ENCODE measurements at places on chromosomes 6 and 20.

GRCh38 chr6:113936093-113936934 is 34.6 kb downstream of the HDAC2 start:
- DNase-seq, result peak; percentile 61

DNA sequence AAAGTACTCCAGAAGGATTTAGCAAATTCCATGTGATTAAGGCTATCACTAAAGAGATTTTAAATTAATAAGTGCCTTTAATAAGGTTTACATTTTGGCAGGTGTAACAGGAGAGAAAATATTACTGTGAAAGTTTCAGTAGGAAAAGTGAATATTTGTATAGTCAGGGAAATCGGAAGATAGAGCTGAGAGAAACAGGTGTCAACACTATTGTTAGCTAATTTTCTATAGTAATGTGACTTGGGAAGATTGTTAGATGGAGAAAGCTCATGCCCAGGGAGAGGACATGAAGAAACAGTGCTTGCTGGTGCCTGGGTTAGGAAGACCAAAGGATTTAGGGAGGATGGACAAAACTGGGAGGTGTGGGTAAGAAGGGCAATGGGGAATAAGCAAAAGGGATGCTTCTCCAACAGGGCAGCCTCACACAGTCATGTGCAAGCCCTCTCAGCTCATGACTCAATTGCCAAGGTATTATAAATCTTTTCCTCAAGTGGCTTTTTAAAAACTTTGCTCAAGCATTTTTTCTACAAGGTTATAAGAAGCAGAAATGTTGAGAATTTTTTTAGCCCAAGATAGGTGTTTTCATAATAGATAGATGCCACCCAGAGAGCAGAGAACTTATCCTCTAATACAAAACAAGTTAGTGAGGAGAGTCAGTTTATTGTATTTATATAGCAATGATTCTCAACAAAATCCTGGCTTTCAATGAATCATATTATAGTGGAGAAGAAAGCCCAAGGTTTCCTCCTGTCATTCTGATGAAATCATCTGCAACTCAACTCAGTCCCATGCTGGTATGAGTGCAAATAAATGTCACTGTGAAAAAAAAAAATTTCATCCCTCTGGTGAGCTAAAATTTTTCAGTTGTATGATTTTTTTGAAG is 325.2 kb upstream of the NT5E start:
- DNase-seq, result no peak

DNA sequence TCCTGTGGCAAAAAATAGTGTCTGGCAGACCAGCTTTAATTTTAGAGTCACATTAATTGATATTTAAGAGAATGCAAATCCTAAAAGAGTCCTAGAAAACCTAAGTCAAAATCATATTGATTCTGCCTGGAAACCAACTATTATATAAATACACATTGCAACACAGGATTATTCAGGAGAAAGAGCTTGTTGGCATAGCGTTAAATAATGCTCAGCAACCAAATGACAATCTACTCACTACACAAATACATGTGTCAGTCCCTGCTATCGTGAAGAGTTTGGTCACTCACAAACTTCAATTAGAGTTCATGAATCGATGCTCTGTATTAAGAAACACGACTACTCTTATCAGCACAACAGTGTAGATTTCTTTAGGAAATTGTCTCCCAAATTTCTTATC is 54.2 kb downstream of the CGA start:
- no peak for DNase-seq

DNA sequence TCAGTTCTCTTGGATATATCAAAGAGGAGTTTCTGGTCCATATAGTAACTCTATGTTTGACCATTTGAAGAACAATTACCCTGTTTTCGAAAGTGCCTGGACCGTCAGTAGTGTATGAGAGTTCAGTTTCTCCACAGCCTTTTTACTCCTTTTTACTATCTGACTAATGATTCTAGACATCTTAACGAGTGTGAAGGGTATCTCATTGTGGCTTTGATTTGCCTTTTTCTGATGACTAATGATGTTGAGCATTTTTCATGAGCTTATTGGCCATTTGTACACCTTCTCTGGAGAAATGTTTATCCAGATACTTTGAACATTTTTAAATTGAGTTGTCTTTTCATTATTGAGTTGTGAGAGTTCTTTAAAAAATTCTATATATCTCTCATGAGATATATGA is 114.9 kb upstream of the ATXN1 start:
- no peak for DNase-seq

- DNase-seq, result no peak
Measured at GRCh38 chr6:134564705-134565104, 246.8 kb upstream of the SGK1 start.

GRCh38 chr6:36029464-36029863 is 1.9 kb downstream of the MAPK14 start:
- peak; percentile 18 for DNase-seq

GRCh38 chr6:148509800-148510581 is 167.4 kb downstream of the SASH1 start:
- DNase-seq, result peak; percentile 33

DNA sequence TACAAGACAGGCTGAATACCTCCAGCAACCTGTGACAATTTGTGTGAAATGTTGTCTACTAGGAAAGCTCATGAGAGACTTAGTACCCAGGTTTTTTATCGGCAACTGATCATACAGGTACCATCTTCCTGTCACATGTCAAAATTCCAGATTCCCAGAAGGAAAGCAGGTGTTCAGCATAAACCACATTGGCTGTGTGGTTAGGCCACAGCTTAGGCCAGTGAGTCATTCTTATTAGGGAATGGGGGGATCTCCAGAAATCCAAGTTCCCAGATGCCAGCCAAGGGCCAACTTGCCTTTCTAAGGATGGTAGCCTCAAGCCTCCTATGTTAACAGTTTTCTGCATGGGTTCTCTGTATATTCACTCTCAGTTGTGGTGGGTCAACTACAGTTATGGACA is 65.9 kb downstream of the FAM184A start:
- DNase-seq, result no peak

- DNase-seq, result no peak
Measured at GRCh38 chr6:114144887-114145851, 174.2 kb upstream of the HDAC2 start.

DNA sequence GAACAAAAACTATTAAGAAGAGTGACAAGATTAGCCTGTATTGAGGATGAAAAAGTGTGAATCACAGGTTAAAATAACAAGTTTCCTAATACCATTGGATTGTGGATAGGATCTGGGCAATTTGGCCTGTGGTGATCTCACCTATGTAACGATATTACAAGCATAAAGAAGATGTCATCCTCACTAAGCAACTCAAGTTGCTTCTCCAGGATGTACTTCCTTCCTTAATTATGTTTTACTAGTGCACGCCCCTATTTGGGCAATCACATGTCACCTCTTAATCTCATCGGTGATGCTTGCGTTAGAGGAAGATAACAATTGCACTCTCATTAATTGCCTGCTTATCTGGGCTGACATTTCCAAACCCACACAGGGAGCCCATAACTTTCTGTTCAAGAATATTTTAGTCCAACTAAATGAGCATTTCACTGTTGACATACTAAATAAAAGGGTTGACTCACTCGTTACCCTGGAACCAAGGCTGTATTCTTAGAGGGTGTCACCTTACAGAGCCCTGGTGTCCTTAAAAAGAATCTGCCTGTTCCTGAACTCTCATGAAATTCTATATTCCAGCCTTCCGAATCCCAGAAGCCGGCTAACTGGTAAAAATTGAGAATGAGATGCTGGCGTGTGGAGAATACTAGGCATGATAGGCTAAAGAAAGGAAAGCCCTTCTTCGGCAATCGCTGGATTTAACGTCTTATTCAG is 88.2 kb upstream of the ATXN1 start:
- DNase-seq, result no peak

DNA sequence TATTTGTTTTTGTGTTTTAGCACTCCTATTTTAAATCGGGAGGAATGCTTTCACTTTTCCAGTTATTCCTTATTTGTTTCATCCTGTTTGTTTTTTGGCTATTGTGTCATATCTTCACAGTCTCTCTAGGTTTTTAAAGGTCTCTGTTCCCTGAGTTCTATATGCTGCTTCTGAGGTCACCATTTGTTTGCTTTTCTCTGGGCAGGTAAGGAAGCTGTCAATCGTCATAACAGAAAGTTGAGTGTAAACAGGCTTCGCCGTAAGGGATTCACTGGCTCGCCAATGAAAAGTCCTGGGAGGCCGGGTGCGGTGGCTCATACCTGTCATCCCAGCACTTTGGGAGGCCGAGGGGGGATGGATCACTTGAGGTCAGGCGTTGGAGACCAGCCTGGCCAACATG is 48.7 kb upstream of the RPS6KA2 start:
- no peak for DNase-seq

GRCh38 chr20:14412065-14412681 is 74.8 kb upstream of the FLRT3 start:
- no peak for DNase-seq

- no peak for DNase-seq
Measured at GRCh38 chr20:22611636-22612035, 27.3 kb upstream of the FOXA2 start.

- no peak for DNase-seq
Measured at GRCh38 chr6:35417979-35418661, 34.0 kb upstream of the FANCE start.

DNA sequence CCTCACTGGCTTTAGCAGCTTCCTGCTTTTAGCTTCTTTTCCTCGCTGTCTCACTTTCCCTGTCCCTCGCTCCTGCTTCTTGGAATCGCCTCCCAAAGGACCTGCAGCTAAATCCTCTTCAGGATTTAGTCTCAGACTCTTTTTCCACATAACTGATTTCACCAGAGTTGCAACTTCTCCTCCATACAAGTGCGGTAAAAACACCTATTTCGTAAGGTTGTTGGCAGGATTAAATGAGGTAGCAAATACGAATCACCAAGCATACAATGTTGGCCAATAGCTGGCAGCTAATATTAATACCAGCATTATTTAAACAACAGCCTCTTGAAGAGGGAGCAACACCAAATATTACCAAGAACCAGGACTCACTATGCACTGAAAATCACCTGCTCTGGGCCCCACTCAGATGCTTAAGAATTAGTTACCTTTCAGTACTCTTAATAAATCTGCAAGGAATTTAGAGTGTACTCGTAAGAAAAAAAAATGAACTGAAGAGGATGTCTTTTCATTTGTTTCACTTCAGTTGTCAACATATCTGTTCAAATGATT is 123.0 kb downstream of the DTNBP1 start:
- DNase-seq, result peak; percentile 82

DNA sequence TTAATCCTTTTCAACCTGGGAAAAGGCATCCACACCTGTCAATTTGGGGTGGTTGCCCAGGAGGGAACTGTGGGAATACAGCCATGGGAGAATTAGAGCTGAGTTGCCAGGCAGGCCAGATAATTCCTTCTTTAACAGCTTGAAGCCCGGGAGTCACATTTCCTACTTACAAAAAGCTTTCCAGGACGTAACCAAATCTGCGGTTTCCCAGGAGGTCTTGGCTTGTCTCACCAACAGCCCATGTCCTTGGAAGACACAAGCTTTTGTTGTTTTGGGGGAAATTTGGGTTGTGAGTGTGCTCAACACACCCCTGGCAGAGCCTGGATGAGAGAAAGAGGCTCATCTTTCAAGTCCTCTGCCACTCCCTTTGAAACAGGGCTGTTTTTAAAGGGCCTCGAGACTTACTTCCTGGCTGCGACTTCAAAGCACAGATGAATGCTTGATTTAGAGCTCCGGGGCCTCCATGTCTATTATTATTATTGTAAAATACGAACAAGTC is 465.9 kb upstream of the BTBD3 start:
- no peak for DNase-seq

DNA sequence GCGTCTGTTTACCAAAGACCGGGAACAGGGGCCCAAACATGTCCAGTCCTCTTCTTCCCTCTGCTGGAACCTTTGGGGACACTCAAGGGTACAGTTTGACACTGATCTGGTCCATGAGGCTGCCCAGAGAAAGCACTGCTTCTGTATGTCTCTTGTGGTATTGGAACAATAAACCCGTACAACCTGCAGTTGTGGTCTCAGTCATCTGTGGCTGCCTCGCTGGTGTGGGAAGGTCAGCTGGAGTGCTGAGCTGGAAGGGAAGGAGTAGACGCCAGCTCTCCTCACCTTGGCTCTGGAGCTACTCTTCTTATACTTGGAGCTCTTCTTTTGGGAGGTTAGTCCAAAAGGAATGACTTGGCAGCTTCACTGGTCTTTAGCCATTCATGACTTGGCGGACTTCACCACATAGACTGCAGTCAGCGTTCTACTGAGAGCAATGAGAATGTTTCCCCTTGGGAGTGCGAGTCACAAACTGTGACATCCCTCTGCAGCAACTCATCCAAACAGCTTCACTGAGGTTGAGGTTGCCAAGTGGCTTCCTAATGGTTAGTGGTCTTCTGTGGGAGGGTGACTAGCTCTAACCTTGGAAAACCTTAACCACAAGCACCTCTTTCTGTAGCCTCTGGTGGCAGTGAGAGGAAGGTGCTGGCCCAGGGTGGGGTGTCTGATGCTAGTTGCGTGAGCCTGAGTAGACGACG is 81.2 kb downstream of the ASXL1 start:
- DNase-seq, result no peak

- no peak for DNase-seq
Measured at GRCh38 chr6:143026696-143027449, 33.8 kb upstream of the AIG1 start.

DNA sequence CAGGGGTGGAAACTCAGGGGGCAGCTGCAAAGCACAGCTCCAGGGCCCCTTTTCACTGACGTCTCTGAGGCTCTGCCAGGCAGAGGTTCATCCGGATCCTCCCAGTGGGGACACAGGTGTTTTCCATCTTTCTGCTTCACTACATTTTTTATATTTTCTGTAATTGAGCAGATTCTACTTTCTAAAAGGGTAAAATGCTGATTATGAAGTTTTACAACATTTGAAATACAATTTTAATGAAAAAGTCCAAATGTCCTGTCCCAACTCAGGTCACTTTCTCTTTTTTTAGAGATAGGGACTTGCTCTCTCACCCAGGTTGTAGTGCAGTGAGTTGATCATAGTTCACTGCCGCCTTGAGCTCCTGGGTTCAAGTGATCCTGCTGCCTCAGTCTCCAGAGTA is 41.9 kb downstream of the HLA-A start:
- DNase-seq, result no peak

DNA sequence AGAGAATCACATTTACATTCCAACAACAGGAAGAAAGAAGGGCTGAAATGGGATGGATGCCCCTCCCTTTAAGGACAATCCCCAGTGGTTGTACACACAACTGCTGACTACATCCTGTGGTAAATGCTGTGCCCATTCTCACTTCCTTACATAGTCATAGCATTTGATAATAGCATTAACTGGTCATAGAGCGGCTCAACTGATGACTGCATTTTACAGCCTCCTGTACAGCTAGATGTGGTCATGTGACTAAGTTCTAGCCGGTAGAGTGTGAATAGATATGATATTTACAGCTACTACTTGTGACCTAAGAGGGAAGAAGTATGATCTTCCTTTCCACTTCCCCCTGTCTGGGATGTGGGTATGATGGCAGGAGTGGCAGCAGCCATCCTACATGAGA is 24.7 kb downstream of the KCNK17 start:
- no peak for DNase-seq

DNA sequence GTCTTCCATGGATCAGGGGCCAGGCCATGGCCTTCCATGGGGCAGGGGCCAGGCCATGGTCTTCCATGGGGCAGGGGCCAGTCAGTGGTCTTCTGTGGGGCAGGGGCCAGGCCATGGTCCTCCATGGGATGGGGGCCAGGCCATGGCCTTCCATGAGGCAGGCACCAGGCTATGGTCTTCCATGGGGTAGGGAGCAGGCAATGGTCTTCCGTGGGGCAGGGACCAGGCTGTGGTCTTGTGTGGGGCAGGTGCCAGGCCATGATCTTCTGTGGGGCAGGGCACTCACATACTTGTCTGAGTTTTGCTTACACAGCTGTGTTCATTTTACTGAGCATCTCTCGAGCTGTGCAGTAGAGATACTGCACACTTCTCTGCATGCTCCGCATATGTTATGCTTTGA is 57.3 kb upstream of the THBS2 start:
- no peak for DNase-seq

GRCh38 chr6:95819939-95820338 is 195.8 kb upstream of the FUT9 start:
- no peak for DNase-seq

Data from DMS79 treated with DMSO at 0.1 percent for 48 hours (cell line).